SK-N-DZ (cell line): ENCODE measurements at places on chromosomes 1 and 21.

- DNase-seq: no peak
Measured at GRCh38 chr1:35553851-35554250, 3.4 kb downstream of the KIAA0319L start.

GRCh38 chr1:2294725-2295078, 66.6 kb downstream of the SKI start:
- DNase-seq: no peak

- no peak for DNase-seq
Measured at GRCh38 chr21:45030682-45031570, 43.5 kb upstream of the ADARB1 start.

GRCh38 chr1:114468047-114468446, 43.0 kb downstream of the TRIM33 start:
- DNase-seq: no peak

DNA sequence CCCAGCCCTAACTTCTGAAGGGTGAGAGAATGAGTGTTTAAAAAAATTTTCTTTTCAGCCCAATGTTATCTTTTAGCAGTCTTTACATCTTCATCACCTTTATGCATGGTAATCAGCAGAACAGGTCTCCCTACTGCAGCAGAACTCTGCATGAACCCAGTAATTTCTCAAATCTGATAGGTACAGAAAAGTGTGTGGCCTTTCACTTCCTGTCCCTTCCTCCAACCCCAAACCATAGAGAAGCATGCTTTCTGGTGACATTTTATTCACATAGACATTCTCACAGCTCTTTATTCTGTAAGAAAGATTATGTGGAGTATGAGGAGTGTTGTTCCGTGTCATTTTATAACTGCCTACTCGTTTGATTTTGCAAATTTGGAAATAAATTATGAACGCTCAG, 68.6 kb downstream of the RPAP2 start:
- DNase-seq: no peak

DNA sequence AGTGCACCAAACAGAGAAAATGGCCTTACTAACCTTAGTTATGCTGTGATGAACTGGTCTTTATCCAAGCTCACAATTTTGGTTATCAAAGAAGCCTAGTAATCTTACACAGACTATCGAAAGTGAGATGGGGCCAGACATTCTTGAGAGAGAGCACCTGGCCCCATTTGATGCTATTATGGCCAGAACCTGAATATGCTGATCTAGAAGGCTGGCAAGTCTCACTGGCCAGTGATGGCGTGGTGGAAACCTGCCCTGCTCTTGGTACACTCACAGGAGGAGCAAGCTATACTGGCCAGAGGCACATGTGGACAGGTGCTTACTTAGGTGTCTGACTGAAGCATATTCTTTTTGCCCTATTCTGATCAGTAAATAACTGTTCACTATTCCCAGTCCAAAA, 357.8 kb upstream of the ZRANB2 start:
- DNase-seq: no peak

GRCh38 chr1:50979937-50980336, 9.9 kb downstream of the CDKN2C start:
- DNase-seq: no peak

DNA sequence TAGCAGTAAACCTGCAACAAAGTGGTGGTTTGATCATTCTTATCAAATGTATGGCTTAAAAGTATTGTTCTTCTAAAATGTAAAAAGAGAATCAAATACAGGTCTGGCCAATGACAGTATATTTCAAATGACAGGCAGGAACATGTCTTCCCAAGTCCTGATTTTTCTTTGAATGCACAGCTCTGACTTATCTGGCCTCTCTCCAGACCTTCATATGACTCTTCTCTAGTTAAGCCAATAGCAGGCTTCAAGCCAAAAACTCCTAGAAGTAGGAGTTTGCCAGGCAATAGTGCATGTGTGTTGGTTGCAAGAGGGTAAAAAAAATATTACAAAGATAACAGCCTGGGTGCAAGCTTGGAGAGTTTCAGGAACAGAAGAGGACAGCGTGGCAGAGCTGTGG, 345.5 kb downstream of the SMYD3 start:
- no peak for DNase-seq

GRCh38 chr1:145912128-145912641, 2.3 kb upstream of the ITGA10 start:
- DNase-seq: no peak
